ENCODE measurements at places on chromosomes 16 and 17.
A peak's percentile ranks its signal among the peaks of the same experiment; 100 is the strongest.

DNA sequence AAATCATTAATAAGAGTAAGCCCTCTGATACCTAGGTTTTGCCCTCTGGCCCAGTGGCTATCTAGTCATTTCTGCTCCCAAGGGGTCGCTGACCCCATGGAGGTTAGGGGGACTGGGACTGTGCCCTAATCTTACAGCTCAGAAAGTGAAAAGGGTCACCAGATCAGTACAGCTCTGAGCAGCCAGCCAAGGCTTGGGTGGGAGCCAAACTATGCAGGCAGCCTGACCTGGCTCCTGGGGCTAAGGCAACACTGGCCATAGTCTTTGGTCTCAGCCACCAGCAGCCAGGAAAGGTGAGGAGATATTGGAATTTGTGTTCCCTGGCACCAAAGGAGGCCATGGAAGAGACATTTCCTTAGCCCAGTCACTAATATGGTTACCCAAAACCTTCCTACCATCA, 67.6 kb downstream of the ASIC2 start:
- DNase-seq, result no peak

- no peak for DNase-seq
Measured at GRCh38 chr16:10501016-10501607, 79.3 kb downstream of the EMP2 start.

DNA sequence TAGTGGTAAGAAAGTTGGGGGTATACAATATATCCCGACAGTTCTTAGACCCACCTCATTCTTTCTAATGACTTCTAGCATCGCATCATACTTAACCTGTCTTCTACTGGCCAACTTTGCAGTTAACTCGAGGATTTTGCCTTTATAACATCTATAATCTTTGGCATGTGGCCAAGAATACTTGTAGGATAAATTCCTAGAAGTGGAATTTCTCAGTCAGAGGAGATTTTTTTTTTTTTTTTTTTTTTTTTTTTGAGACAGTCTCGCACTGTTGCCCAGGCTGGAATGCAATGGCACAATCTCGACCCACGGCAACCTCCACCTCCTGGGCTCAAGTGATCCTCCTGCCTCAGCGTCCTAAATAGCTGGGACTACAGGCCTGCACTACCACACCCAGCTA, 253.5 kb downstream of the MRTFB start:
- peak; percentile 16 for DNase-seq

GRCh38 chr17:34307110-34307509, 12.1 kb upstream of the CCL8 start:
- peak; percentile 16 for DNase-seq

DNA sequence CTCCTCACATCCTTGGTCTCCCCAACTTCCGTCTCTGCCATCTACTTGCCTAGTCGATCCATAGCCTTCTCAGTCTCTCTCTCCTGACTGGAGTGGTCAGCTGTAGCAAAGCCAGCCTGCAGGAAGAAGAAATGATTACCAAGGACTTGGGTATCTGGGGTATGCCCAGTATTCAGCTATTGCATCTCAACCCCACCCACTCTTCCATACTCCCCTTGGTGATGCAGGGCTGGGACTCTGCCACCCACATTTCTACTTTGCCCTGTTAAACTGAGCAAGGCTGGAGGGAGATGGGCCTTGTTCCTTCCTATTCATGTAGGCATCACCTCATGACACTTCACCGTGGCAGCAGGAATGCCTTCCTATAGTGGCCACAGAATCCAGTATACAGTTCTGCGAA, 2.3 kb downstream of the COPRS start:
- no peak for DNase-seq

- DNase-seq, result no peak
Measured at GRCh38 chr16:4241928-4242283, at the start of gene SRL. Gene SRL, minus strand, starts transcription at chr16:4242080. Its CDS starts 13 bp downstream, at chr16:4242067.

DNA sequence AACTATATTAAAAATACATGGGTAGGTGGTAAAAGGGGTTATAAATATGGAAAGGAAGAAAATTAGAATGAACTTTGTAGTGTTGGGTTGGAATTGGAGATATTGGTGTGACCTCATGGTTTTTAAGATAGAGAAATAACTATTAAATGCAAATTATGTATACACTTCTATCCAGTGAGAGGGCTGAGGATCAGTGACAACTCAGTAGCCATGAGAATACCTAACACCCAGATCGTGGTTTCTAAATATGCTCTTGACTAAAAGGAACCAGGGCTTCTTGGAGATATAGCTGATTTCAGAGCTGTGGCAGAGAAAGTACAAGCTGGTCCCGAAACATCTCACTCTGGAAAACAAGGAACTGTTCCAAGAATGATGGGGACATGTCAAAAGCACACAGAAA, 44.4 kb downstream of the SLC6A4 start:
- no peak for DNase-seq

DNA sequence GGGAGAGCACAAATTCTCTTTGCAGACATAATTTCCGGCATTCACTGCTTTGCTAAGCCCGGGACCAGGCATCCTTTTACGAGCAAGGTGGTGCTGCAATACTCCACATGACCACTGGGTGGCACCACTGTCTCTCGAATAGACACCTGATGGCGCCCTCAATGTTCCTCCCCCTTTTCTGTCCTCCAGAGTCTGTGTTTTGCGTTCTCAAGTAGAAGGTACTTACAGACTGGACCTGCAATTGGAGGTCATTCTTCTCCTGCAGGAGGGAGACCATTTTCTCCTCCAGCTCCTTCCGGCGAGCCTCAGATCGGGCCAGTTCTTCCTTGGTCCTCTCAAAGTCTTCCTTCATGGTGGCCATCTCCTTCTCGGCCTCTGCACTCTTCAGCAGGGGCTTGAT, 45.2 kb downstream of the MYH13 start:
- peak; percentile 77 for DNase-seq

DNA sequence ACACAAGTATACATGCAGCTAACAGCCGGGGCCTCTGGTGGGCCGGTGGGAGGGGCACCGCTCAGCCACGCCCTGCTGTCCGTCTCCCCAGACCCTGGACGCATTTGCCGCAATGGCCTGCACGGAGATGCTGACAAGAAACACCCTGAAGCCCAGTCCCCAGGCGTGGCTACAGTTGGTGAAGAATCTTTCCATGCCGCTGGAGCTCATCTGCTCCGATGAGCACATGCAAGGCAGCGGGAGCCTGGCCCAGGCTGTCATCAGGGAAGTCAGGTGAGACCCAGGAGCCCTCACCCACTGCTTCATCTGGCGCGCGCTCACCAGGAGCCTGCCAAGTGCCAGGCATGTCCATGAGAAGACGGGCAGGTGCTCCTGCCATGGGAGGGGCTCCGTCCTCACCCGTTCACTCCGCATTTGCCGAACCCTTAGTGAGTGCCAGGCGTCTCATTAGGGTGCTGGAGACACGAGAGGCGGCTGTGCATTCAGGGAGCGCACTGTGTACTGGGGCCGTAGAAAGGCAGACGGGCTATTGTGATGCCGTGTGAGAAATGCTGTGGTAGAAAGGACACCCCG, 51.4 kb upstream of the ENDOV start:
- no peak for DNase-seq

- DNase-seq, result no peak
Measured at GRCh38 chr16:11170201-11170600, 85.8 kb downstream of the SOCS1 start.

- no peak for DNase-seq
Measured at GRCh38 chr17:73956169-73956568, 247.3 kb upstream of the RPL38 start.

DNA sequence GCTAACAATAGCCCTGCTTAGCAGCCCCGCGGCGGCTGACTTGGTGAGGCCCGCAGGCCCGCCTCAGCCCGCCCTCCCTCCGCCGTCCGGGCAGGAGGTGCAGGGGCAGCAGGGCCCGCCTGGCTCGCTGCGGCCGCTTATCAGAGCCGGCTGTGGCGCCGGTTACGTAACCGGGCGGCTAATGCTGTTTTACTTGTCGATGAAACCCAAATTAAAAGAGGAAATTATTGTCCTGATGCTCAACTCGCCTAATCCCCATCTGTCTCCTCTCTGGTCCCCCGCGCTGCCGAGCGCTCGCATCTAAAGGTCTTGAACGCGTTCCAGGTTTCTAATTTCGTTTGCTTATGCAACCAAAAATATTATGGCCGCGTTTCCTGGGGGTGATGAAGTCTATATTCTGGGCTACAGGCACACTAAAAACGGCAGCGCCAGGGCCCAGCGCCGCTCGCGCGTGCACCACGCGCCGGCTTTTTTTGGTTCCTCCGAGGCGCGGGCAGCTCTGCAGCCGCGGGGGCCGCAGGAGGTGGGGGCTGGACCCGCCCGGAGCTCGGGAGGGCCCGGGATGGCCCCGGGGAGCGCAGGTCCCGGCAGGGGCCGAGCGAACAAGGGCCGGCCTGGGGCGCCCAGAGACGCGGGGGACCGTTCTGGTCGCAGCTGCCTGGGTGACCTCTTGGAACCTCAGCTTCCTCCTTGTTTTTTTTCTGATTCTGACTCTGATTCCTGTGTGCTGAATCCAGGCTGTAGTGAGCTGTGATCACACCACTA, 65.2 kb upstream of the TOB1 start:
- DNase-seq, result peak; percentile 86

DNA sequence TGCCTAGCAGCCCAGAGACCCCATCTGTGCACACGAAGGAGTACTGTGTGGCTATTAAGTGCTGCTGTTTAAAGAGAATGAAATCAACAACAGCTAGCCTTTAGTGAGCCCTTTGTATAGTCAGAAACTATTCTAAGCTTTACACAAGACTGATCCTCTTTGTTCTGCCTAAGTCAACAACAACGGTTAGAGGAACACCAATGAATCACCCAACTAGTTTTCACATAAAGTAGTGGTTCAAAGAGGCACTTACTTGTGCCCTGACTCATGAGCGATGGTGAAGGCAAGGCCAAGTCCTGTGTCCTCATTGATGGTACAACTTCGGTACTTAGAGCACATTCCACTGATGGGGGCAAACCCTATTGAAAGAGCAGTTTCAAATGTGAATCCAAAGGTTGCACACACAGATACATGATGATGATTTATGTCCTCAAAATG, 75.8 kb downstream of the ADAMTS18 start:
- peak; percentile 83 for DNase-seq

DNA sequence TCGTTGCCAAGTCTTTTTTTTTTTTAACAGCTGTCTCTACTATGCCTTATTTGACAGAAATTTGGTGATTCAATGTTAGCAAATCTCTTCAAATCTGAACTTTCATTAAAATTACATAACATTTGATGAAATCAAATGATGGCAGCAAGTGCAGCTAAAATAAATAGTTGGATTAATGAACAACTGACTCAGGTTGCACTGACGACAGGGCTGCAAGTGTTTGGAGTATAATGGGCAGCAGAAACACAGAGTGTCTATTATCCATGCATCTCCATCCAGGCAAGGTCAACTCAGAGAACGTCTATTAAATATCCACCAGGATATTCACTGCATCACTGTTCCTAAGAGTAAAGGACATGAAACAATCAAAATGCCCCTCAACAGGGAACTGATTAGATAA, 109.8 kb downstream of the SLC39A11 start:
- no peak for DNase-seq

GRCh38 chr16:47196457-47196856, 52.7 kb upstream of the NETO2 start:
- no peak for DNase-seq

- peak; percentile 60 for DNase-seq
Measured at GRCh38 chr16:11743308-11744074, 834 bp upstream of the TXNDC11 start.

GRCh38 chr16:68064791-68065365, 20.3 kb upstream of the NFATC3 start:
- DNase-seq, result peak; percentile 84

DNA sequence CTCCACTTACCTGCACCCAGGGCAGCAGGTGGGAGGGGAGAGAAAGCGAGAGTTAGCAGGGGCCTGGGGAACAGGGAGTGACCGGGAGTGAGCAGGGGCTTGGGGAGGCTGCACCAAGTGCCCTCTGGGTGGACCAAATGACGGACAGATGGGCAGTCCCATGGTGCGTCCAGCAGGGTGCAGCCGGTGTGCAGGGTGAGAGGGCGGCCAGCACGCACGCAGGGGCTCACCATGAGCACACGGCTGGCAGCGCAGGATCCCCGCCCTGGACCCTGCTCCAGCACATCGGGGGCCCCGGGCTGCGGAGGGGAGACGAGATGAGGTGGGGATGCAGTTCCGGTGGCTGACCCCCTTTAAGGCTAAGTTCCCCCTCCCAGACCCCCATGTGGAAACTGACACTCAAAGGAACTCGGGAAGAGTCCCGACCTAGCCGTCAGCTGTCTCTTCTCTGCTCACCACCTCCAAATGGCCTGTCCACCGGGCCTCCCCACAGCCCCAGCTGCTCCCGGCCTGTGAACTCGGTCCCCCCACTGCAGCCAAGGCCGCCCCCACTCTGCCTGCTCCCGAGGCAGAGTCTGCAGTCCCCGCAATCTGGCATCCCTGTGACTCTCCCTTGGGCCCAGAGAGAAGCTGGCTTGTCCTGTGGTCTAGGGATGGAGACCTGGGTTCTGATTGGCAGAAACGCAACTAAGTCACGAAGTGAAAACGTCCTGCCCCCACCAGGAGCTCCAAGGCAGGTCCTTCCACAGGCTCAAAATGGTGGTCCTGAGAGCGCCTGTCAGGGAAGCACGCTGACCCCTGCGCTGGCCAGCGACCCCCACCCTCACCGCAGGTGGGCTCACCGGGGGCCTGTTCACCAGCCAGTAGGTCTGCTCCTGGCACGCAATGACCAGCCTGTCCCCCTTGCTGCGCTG, 2.9 kb downstream of the RGS11 start:
- no peak for DNase-seq

DNA sequence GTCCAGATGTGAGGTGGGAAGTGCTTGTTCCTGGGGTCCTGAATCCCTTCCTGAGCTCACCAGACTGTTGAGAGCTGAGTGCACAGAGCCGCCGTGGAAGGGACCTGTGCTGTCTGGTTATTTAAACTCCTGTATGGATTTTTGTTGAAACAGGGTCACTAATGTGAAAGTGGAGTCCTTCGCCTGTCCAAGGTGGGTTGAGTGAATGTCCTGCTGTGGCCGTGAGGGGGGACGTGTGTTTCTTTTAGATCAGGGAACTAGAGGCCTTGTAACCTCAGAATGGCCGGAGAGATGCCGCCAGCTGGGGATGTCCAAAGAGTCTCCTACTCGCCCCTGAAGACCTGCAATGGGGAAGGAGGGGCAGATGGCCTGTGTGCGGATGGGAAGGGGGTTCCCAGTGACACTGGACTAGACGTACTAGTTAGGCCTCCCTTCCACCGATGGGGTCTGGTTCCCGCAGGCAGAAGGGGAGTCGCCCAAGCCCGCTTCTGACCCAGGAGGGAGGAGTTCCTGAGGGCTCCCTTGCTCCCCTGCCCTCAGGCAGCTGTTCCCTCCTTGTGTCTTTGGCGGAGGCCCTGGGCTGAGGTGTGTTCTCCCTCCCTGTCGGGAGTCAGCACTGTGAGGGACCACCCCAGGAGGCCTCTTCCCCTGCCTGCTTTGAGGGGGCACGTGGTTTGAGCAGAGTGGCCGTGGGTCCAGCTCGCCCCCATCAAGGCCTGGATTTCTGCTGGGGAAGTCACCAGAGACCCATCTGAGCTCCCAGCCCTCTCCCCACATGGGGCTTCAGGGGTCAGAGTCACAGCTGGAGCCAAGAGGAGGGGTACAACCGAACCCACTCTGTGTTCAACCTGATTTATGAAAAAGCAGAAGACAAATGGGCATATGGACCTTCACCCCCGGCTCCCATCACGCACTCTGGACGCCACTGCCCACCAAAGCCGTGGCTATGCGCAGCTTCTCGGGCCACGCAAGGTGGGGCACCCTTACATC, 30.9 kb downstream of the OR1D5 start:
- DNase-seq, result no peak

- DNase-seq, result no peak
Measured at GRCh38 chr17:60559995-60560859, 34.2 kb upstream of the APPBP2 start.

- DNase-seq, result no peak
Measured at GRCh38 chr16:22694887-22695382, 119.0 kb upstream of the HS3ST2 start.
